ENCODE measurements at places on chromosomes 3 and 15.

GRCh38 chr15:31342381-31342780 lies 15.7 kb downstream of the KLF13 start:
- DNase-seq, result no peak

GRCh38 chr3:122857019-122857418 lies 62.1 kb downstream of the SLC49A4 start:
- DNase-seq, result no peak

GRCh38 chr15:75843678-75844581 lies 683 bp downstream of the UBE2Q2 start:
- peak; percentile 65 for DNase-seq

GRCh38 chr3:13885704-13886010 lies 5.8 kb upstream of the WNT7A start:
- no peak for DNase-seq

- DNase-seq, result no peak
Observed at GRCh38 chr15:44516436-44516835, 20.5 kb upstream of the EIF3J start.

DNA sequence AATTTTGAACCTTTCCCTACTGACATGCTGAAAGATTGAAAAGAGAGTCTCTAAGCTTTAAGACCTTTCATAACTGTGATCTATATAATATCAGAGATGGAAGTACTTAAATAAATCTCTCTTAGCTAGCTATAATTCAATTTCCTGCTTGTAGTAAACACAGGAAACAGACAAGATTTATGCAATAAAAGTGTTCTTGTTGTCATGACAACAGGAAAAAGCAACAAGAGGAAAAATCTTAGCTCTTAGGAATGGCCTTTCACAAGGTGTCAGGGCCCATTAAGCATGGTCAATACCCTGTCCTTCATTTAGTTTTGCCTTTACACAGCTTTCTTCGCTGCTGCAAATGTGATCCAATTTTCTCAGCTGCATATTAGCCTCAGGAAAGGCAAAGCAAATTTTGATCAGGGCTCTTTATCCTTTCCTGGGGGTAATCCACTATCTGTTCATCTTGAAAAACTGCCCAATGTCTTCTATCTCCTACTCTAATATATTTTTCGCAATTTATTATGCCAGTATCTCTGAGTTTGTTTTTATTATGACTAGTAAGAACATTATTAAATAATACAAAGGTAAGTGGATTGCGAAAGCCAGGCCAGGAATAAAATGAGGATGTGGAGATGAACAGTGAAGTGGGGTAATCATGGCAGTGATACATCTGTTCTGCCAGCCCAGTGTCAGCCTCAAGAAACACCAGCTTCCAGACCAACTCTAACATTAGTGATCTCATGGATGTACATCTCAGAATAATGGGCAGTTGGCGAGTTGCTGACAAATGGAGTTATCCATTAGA lies 28.7 kb downstream of the SIDT1 start:
- DNase-seq, result no peak

- no peak for DNase-seq
Observed at GRCh38 chr15:65223996-65224395, 12.7 kb upstream of the CILP start.

GRCh38 chr3:188439080-188439479 lies 285.1 kb downstream of the LPP start:
- peak; percentile 39 for DNase-seq

GRCh38 chr15:58546066-58546591 lies 114.3 kb downstream of the LIPC start:
- DNase-seq, result no peak

DNA sequence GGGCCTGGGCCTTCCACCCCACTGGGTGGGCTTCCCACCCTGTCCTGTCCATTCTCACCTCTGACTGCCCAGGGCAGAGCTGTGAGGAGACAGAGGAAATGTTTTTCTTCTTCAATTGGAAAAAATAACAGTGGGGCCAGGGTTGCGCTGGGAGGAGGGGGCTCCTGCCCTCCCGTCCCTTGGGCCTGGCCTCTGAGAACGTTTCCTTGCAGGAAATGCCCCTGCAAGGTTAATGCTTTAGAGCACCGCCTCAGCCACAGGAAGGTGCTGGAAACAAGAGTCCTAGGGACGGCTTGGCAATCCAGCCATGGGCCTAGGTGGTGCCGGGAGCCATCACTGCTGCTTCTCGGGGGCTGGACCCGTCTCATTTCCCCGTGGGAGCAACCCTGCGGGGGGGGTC lies 3.8 kb upstream of the PLXND1 start:
- no peak for DNase-seq

DNA sequence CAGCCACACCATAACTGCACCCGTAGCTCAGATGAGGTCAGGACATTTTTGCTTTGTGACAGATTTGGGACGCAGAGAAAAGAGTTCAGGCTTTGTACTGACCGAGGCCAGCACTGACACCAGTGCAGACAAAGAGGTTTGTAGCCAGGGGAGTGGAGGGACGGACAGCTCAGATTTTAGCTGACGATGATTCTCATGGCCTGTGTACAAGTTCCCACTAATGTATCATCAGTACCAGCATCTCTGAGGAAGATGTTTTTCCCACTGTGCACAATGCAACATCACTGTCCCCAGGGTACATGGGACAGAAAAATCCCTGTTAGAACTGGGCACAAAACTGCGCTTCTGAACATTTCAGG lies 112.7 kb downstream of the SLCO3A1 start:
- no peak for DNase-seq

GRCh38 chr3:21043139-21043538 lies 707.9 kb downstream of the ZNF385D start:
- no peak for DNase-seq

DNA sequence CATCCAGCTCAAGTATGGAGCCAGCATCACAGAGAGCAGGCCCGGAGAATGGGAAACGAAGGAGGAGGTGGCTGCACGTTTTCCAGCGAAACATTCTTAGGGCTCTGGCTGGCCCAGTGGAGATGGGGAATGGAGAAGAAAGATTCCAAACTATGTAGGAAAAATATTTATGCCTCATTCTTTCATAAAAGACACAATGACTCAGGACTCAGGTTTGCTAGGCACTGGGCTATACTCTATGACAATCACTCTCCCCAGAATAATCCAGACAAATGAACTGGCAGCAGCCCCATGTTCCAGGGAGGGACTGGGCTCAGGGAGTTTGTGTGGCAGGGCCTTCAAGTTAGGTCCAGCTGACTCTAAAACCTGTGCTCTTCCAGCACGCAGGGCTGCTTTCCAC lies 110.8 kb upstream of the RAD18 start:
- no peak for DNase-seq

GRCh38 chr3:44509393-44509921 lies 32.0 kb upstream of the ZNF445 start:
- no peak for DNase-seq

DNA sequence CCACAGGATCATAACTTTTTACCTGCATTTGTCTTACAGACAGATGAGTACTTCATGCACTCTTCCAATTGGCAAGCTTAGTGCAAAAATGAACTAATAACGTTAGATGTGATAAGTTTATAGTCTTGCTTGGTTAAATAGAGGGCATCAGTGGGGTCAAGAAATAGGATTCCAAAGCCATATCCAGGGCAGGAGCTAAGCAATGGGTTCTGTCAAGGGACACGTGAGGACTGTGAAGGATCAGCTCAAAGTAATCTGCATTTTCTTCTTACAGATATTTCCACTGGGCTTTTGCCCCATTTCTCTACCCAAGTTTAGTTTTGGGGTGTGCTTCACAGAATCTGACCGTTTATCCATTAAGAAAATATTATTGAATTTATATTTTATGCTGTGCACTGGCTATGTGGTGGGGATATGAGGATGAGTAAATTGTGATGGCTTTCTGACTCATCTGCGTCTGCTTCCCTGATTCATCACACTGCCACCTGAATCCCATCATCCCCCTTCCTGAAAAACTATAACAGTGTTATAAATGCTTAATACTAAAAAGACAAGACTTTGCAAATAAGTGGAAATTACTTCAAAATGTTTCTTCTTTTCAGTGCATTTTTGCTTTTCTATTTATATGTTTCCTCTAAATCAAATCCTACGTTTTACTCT lies 17.5 kb downstream of the PPP2R3A start:
- no peak for DNase-seq

GRCh38 chr3:100333051-100333450 lies 1.5 kb upstream of the NIT2 start:
- no peak for DNase-seq

DNA sequence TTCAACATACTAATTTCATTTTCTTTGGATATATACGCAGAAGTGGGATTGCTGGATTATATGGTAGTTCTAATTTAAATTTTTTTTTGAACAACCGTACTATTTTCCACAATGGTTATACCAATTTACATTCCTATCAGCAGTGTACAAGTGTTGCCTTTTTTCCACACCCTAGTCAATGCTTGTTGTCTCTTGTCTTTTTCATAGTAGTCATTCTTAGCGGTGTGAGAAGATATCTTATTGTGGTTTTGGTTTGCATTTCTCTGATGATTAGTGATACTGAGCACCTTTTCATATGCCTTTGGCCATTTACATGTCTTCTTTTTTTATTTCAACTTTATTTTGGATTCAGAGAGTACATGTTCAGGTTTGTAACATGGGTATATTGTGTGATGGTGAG lies 153.1 kb downstream of the IL5RA start:
- DNase-seq, result no peak

GRCh38 chr3:46380471-46381221 lies 9.9 kb downstream of the CCR5 start:
- DNase-seq, result no peak

GRCh38 chr3:134355416-134355815 lies 18.8 kb downstream of the AMOTL2 start:
- DNase-seq, result no peak

DNA sequence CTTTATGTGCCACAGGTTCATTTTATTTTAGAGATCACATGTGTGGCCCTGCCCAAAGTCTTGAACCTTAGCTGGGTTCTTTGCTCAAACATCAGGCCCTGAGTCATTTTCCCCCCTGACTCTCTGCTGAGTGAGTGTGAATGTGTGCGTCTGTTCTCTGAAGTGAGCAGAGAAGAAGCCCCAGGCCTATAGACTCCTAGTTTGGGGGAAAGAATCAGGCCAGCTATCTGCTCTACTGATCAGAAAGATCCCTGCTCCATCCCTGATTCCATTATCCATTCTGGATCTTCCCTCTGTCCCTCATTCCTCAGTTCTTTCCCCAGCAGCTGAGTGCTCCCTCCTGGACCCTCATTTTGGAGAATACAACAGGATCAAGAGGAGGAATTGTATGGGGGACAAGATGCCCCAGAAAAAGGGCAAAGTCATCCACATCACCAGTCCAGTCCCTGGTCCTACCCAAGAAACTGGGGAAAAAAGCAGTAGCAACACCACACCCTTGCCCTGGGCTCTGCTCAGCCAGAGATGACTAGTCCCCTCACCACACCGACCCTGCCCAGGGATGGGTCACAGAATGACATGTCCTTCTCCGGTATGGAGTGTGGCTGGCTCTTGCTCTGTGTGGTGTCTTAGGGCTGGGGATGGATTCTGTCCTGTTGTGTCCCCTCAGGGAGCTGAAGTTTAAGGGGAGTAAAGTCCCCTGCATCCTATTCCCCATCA lies 3.2 kb downstream of the DUOX1 start:
- DNase-seq, result no peak

DNA sequence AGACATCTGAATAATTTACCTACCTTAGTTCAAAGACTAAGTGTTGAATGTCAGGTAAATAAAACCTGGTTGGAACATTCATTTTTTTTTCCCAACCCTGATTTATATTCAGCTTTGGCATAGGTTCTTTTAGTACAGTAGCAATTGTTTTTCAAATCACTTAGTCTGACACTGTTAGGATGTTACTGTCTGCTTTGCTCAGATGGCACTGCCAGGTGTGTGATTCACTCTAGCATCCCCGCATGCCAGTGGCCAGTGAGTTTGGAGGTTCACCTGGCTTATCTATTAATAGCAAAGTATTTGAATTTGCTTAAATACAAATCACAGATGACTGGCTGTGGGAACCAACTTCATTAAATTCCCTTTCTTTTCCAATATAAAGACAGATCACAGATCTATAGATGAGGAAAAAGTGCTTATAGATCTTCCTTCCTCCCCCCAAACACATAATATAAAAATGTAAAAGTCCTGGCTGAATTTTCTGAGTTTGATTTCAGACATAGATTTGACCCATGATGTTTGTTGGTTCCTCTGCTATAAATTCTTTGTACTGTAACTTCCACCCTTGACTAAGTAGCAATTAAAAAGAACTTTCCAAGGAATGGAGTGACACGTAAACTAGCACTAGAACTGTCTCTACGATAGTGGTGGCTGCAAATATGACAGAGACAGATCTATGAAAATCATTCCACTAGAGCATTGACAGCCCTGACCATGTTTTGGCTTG lies 3.9 kb downstream of the THBS1 start:
- DNase-seq, result no peak

GRCh38 chr3:95813244-95813643 lies 1001.1 kb upstream of the EPHA6 start:
- no peak for DNase-seq

DNA sequence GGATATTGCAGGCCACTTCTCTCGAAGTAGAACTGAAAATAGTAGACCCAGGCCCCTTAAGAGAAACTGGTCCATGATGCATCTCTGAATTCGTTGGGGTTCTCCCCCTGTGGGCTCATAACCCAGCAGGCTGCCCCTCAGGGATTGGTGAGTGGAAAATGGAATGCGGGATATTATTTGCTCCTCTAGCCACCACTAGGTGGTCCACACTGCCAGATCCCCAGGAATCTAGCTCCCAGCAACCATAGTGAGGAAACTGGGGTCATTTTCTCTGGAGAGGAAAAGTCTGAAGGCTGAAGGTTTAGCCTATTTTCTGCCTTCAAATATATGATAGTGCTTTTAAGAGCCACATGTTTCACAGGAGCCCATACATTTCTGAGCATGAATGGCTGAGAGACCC lies 6.7 kb downstream of the CX3CR1 start:
- no peak for DNase-seq

DNA sequence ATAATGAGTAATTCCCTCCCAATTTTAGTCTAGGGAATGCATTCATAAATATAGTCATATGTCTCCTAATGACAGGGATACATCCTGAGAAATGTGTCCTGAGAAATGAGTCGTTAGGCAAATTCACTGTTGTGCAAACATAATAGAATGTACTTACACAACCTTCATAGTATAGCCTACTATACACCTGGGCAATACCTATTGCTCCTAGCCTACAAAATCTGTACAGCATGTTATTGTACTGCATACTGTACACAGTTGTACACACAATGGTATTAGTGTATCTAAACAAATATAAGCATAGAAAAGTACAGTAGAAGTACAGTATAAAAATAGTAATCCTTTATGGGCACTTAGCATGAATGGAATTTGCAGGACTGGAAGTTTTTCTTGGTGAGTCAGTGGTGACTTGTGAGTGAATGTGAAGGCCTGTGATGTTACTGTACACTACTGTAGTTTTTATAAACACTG lies 6.6 kb downstream of the DTWD1 start:
- no peak for DNase-seq
